ENCODE measurements at places on chromosomes 13 and 19.

DNA sequence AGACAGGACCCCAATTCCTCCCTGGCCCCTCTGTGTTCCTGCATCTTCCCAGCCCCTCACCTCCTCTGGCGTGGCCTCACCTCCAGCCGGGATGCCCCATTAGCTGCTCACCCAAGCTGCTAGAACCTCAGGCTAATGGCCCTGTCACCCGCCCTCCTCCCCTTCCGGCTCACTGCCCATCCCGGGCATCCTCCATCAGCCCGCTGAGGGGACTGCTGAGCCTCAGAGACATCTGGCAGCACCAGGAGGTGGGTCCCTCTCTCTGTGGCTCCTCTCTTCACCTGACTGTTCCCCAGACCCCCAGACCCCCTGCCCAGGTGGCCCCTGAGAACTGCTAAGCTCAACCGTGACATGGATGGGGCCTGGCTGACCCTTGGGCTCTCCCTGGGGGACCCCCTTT is 2.9 kb downstream of the FFAR1 start:
- no peak for DNase-seq

DNA sequence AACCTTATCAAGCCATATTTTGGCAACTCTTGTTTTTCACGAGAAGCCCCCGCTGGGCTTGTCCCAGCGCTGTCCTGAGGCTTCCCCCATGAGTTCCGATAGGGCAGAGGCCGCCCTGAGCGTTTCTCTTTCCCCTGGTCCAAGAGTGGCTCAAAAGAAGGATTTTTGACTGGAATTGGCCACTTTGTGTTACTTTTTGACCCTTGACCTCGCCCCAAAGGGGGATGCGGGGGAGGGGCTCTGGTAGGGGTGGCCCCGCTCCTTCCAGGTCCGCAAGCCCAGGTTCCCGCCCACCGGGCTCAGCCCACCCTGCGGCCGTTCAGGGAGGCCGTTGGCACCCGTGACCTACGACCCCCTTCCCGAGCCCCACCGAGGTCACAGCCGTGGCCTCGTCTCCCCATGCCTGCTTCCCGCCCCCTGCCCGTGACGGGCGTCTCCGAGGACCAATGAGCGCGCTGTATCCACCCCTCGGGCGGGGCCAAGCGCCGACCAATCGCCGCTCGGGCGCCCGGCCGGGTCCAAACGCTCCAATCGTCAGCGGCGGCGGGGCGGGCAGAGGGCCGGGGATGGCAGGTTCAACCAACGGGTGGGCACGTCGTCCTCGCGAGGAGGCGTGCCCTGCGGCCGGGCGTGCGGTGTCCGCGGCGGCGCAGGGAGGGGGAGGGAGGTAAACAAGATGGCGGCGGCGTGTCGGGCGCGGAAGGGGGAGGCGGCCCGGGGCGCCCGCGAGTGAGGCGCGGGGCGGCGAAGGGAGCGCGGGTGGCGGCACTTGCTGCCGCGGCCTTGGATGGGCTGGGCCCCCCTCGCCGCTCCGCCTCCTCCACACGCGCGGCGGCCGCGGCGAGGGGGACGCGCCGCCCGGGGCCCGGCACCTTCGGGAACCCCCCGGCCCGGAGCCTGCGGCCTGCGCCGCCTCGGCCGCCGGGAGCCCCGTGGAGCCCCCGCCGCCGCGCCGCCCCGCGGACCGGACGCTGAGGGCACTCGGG is at the start of gene STK11:
Gene STK11 (plus strand): TSS at position 665 of the 986 bp plus-strand sequence. CDS start 1,136 bp downstream, outside the sequence.
- peak; percentile 98 for DNase-seq

DNA sequence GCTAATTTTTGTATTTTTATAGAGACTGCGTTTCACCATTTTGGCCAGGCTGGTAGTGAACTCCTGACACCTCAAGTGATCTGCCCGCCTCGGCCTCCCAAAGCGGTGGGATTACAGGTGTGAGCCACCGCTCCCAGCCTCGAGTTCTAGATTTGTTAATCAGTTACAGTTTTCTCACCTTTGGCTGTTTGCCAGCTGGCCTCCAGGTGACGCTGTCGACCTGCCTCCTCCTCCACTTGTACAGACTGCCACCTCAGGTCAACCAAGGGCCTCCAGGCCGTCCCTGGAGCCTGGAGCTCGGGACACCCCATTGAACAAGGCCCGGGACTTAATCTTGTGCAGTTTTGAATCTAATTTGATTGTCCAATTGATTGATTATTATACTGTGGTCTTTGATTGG is 45.5 kb downstream of the IER2 start:
- DNase-seq: no peak

GRCh38 chr19:53977429-53977990 is 13.9 kb upstream of the CACNG6 start:
- DNase-seq: no peak

DNA sequence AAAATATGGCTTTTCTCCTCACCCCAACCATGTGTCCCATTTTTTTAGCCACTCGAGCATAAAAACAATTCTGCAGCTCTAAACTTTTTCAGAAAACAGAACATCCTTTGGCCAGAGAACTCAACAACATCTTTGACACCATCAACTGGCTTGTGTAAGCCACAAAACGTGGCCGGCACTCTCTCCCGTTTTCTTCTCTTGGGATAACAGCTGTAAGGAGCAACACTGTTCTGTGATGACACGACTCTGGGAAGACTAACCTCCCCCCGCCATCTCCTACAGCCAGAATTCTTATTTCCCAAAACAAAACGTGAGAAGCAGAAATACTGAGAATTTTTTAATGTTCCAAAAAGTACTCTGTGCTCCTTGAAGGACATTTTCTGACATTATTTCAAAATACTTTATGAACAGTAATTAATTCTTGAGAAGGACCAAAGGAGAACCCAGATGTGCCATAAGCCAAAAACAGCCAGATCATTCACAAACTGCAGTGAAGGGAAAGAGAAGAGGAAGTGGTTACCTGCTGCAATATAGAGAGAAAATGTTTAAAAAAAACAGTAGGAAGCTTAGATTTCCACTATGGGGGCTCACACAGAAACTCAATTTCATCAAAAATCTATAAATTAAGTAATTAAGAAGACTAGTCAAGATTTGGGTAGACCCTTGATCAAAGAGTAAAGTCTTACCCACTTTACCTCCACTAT is 25.8 kb downstream of the COL4A1 start:
- DNase-seq: no peak

DNA sequence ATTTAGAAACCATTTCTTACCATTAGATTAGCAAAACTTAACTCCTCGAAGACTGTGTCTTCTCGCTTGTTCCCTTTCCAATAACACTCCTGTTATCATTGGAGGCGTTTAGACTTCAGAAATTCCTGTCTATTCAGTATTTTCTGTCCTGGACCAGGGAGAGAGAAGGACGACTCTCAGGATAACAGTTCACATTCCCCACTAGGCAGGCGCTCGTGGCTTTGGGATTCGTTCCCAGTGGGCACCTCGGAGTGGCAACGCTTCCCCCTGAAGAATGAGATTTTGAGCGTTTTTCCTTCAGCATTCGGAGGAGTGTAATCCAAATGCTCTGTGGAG is 429 bp upstream of the ZNF225 start:
- DNase-seq: no peak

GRCh38 chr13:25432691-25433090 is 60.9 kb downstream of the ATP8A2 start:
- no peak for DNase-seq

GRCh38 chr13:42322806-42323205 is 50.9 kb downstream of the AKAP11 start:
- no peak for DNase-seq

DNA sequence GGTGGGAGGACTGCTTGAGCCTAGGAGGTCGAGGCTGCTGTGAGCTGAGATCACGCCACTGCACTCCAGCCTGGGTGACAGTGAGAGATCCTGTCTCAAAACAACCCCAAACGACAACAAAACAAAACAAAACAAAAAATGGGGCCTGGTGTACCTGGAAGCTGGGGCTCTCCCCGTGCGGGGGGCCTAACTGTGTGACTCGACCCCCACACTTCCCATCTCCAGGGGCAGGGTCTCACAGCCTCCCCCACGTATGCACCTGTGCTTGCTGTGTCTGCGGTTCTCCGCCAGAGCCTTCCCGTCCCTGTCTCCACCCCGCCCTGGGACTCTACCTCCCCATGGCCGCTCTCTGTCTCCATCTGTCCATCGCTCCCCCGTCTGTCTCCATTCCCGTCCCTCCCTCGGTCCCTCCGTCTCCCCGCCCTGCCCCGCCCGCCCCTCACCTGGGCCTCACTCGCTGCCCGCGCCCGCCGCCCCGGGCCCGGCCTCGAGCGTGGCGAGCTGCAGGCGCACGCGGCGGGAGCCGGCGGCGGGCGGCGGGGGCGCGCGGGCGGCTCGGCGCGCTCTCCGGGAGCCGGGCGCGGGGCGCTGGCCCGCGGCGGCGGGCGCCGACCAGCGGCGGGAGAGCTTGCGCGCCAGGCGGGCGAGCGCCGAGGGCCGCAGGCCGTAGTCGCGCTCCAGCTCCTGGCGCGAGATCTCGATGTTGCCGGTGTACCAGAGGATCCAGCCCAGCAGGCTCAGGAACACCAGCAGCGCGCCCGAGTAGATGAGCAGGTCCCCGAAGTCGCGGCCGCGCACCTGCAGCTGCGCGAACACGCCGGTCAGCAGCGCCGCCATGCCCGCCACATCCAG is 587 bp downstream of the TMEM238 start:
- DNase-seq: peak; percentile 86

DNA sequence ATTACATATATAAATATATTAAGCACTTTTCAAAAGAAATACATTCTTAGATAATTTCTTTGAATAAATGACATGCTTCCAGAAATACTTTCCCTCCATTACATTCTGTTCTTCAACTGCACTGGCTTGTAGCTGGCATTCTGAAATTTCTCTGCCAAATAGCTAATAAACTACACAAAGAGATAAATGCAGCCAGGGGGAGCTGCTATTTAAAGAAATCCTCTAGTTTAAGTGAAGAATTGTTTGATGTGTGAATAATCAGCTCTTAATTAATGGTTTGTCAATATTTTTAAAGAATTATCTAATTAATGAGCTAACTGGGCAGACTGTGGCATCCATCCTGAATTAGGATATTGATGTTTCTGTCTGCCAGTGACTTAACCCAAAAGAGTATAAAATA is 30.7 kb downstream of the SLC7A1 start:
- DNase-seq: no peak

DNA sequence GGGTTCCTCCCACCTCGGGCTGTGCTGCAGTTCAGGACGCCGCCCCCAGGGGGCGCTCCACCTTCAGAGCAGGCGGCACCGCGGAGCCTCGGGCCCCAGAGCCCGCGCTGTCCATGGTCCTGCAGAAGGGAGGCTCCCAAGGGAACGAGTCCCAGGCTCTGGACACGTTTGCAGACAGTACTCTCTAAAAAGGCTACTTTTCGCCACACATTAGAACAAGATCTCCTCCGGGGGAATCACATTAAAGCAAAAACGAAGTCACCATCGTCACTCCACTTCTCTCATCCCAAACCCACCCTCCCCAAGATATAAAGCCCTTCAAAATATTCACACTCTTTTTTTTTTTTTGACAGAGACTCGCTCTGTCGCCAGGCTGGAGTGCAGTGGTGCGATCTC is 4.6 kb upstream of the SIGLEC10 start:
- peak; percentile 68 for DNase-seq

DNA sequence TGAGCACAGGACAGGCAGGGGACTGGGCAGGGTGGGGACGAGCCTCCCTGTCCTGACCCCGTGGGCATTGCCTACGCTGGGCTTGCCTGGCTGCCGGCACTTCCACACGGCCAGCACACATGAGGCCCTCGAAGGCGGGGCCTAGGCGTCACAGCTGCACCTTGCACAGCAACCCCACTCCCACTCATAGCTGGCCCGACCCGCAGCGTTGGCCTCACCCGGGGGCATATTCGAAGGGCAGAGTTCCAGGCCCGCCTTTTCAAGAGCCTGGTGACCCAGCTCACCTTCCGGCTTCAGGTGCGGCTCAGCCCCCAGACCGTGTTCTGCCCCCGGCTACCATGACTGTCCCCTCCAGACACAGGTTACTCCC is 16.9 kb upstream of the PROZ start:
- DNase-seq: no peak

DNA sequence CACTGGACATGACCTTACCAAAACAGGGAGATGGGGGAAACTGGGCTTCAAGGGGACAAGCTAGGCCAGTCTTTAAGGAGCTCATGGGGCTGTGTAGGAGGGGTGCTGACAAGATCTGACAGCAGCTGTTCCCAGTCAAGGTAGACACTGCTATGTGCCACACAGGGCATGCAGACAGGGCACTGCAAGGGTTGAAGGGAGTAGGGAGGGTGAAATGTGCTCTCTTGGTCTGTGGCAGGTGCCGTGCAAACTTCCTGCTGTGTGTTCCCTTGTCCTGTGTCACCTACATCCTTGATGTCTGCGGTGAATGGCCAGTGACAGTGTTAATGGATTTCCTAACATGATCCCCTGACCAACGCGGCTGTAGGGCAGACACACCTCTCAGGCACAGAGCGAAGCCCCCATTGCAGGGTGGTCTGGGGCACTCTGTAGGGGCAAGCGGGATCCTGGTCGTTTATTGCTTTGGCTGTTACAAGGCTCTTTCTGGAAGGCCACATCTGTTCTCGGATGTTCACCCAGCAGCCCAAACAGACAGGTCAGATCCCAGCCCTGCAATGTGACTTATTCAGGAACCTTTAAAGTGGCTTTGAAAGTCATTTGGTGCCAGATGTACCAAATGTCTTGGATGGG is 199.5 kb upstream of the ZNF536 start:
- no peak for DNase-seq

GRCh38 chr19:5121266-5122120 is 152.6 kb downstream of the KDM4B start:
- DNase-seq: no peak

DNA sequence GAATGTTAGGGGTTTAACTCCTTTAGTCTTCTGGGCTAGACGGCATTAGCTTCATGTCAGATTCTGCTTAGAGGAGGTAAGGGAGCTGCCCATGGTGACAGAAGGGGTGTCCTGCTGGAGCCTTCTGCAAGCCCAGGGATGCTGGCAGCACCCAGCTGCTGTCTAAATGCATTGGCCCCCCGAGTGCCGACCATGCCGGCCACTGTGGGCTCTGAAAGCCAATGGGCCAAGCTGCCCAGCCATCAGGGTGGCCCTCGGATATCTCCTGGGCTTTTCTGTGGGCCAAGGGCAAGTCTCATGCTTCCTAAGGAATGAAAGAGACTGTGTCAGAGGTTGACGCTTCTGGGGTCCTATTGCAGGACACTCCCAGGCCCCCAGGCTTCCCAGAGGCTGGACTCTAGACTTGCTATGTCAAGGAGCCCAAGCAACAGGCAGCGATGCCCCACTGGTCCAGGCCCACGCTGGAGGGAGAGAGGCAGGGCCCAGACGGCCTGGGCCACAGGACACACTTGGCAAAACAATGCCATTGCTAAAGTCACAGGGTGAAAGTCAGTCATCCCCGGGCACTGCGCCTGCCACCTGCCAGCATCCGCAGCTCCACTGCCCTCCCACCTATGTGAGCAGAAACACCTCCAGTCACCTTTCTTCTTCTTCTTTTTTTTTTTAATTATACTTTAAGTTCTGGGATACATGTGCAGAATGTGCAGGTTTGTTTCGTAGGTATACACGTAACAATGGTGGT is 160.2 kb upstream of the GPR12 start:
- no peak for DNase-seq

- no peak for DNase-seq
Measured at GRCh38 chr19:1265615-1266128, 3.5 kb upstream of the CIRBP start.

Measured in 8988T (cell line).